ENCODE measurements at places on chromosomes 4 and X. TPM values are rescaled to one million over a fixed set of nuclear protein-coding genes. Genes with fewer than 3 reads are reported as not detected.

L1CAM gene
- total RNA-seq, result 94.0 TPM

RIPPLY1 gene
- 0.10 TPM for total RNA-seq

DNA sequence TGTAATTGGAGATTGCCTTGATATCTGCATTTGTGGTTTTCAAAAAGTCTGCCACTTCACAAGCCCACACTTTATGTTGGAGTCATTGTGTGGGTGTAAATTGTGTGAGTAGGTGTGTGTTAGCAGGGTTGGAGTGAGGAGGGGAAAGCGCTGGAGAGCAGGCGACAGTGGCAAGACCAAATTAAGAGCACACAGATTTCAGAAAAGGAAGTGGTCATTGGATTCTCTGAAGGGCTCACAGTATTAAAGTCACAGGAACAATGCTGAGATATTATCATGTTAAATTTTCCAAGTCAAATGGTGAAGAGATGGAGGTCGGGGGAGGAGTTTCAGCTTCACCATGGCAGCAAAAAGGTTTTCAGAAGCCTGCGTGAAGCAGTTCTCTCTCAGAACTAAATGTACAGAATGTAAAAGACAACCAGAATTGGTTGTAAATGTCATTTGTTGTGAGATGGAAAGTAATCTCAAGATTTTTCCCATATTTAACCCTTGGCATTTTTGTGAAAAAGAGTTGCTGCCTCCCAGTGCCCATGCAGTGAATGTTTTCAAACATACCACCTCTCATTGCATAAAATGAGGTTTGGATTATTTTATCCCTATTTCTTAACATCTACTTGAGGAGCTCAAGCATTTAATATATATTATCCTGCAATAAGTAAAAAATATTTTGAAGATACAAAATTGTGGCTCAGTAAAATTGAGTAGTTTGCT lies 265.9 kb downstream of the ZNF674 start:
- no peak for DNase-seq

DNA sequence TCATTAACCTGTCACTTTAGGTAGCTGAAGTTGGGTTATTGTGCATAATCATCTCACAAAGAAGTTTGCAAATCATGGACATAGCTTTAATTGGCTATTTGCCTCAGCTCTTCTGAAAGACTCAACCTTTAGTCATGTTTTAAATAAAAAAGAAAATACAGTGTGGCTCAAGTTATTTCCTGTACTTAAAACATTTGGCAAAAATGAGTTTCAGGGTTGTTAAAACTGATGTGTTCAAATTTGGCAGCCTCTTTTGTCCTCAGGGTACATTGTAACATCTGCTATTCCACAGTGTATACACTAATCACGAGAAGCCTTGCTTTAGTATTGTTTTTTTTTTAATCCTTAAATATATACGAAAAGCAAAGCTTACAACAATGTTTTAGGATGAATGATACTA lies 31.5 kb upstream of the HPGD start:
- DNase-seq, result peak; percentile 18

DNA sequence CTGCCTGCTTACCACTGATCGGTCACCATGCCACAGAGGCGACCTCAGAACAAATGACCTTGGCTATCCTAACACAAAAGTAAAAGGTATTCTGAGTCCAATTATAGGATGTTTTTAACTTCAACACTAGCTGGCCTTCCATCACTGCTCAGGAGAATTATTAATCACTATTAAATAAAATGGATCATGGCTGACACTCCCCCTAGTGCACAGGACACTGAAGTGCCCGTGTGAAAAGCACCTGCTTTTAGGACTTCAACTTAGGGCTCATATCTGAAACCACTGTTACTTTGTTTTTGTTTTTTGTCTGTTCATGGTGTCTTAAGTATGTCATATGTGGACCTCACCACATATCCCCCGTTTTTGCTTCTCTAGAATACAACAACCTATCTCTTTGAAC lies 33.9 kb downstream of the STX18 start:
- DNase-seq, result no peak

DNA sequence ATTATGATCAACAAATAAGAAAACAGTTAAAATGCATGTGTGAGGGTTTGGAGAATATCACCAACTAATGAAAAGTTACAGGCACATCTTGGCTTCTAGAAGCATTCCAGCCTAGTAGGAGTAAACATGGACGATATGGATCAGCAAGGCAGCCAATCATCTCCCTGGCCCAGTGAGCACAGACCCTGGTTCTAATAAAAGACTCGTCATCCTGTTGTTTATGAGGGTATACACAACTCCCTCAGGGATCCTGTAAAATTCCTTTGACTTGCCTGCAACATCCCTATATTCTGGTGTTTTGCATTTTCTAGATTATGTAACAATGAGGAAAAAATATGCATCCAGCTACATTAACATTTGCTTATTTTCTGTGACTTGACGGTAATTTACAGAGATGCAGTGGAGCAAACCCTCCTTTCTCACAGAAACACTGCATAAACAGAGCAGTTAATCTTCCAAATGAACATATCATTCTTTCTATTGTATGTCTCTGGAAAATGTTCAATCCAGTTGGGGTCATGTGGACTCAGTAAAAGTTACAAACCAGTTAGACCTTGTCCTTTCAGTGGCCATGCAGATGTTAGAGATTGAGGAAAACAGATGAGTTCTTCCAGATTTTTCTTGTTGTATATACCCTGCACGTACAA lies 88.9 kb upstream of the NDP start:
- DNase-seq, result no peak

GRCh38 chrX:74370487-74370886 lies 50.8 kb upstream of the SLC16A2 start:
- no peak for DNase-seq

DNA sequence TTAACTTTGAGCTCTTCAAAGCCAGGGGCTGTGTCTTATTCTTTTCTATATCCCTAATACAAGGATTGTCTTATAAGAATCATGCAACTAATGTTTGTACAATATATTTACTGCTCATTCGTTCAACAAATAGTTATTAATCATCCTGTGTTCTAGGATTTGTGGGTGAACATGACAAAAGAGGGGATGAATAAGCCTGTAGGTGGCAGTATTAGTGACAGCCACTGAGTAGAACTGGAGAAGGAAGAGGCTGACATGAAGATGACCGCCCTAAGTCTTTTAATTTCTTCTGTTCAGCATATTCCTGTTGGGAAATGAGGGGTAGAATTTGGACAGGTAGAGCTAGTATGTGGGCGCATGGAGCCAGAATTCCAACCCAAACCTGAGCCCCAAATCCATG lies 11.9 kb upstream of the LINC00632 start:
- DNase-seq, result no peak
